Stimulated activated CD4-positive, alpha-beta T cell treated with anti-CD3 and anti-CD28 coated beads, Interleukin-1b, Interleukin-23, amount 100 ng/mL, for 48 hours (primary cell): ENCODE measurements at places on chromosomes 12 and 14.
A peak's percentile ranks its signal among the peaks of the same experiment; 100 is the strongest.

DNA sequence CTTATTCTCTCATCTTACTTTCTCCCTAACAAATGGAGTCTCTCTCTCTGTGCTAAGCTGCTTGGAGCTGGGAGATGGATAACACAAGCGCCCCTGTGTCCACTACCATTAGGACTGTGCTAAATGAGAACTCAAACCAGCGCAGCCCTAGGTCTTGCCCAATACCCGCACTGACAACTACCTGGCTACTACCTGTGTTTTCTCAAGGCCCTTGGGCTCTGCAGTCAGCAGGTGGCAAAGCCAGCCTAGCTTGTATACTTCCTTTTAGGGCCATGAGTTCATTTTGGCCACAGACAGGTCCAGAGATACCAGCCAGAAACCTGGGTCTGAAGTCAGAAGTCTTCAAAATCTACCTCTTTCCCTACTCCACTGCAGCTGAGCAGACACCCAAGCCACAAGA is 13.0 kb upstream of the SLCO1B1 start:
- DNase-seq: no peak

- no peak for DNase-seq
Observed at GRCh38 chr12:101287357-101287756, 7.5 kb downstream of the UTP20 start.

- DNase-seq: no peak
Observed at GRCh38 chr12:87807086-87807485, 222.1 kb downstream of the C12orf50 start.

- no peak for DNase-seq
Observed at GRCh38 chr14:61710853-61711817, 15.8 kb downstream of the HIF1A start.

DNA sequence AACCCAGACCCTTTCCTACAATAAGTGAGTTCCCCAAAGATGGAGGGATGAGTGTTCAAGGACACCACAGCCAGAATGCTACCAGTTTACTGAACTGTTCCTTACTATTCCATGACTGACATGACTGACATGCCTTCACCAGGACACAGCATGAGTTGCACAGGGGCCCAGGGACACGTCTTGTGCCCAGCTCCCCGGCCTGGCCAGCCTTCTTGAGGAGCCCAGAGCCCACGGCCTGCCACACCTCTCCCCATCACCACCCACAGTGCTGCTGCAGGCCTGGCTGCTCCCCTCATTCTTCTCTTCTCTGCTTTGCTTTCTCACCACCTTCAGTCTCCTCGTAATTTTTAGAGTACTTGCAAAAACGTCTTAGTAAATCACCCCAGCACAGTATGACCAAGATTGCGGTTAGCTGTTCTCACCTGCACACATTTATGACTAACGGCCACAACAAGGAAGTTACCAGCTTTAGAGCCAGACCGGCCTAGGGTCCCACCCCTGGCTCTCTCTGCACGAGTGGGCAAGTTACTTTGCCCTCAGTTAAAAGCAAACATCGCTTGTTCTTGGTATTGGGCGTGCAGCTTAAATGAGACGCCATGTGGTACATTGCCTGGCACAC is 18.5 kb downstream of the PPP2R5E start:
- no peak for DNase-seq

- peak; percentile 77 for DNase-seq
Observed at GRCh38 chr14:22558221-22558913, 30.7 kb downstream of the DAD1 start.

- no peak for DNase-seq
Observed at GRCh38 chr12:73947326-73948026, 590.2 kb upstream of the ATXN7L3B start.

DNA sequence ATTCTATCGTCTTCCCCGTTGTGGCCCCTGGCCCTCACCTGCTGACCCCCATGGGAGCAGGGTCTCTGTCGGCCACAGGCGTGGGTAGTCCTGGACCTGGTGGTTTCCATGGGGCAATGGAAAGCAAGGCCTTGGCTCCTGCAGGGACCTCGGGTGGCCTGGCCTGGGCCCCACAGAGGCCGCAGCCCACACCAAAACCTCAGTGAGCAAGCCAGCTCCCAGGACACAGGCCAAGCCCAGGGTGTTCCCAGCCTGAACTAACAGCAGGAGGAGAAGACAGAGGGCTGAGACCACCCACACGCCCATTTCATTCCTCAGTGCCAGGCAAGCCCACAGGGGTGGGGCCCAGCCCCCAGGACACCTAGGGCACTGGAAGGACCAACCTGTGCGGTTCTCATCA is 16.9 kb downstream of the ABCB9 start:
- DNase-seq: no peak

GRCh38 chr14:26621364-26621763 is 23.5 kb upstream of the NOVA1 start:
- DNase-seq: no peak

DNA sequence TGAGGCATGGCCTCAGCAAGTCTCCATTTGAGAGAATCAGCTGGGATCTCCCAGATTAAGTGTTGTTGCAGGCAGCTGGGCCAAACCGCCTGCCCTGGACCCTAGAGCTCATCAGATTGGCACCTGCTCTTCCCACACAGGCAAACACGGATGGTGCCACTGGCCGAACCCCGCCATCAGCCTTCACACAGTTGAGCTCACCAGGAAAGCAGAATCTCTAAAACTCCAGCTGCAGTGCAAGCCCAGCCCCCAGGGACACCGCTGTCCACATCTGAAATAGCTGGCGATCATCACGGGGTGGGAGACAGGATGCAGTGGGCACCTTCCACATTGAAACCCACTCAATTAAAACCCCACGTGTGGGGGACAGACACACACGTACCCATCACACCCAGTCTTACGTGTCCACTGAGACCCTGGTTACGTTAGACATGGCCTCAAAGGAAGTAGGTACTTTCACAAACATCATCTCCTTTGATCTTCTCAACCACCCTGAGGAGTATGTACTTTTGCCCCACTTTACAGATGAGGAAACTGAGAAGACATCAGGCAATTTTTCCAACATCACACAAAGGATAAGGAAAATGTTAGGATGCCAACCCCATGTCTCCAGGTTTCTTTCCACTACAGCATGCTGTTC is 88.8 kb downstream of the SINHCAF start:
- no peak for DNase-seq

- DNase-seq: no peak
Observed at GRCh38 chr12:93526786-93527428, 45.6 kb upstream of the SOCS2 start.

DNA sequence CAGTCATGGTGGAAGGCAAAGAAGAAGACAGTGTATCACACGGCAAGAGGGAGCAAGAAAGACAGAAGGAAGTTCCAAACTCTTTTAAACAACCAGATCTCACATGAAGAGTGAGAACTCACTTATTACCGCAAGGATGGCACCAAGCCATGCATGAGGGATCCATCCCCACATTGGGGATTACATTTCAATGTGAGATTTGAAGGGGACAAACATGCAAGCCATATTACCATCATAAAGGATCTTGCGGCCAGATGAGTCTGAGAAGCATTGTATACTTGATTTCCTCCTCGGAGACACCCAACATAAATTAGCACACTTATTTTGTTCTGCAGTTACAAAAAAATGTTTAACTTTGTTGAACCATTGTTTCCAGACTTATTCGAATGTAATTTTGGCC is 66.5 kb downstream of the TBK1 start:
- no peak for DNase-seq

DNA sequence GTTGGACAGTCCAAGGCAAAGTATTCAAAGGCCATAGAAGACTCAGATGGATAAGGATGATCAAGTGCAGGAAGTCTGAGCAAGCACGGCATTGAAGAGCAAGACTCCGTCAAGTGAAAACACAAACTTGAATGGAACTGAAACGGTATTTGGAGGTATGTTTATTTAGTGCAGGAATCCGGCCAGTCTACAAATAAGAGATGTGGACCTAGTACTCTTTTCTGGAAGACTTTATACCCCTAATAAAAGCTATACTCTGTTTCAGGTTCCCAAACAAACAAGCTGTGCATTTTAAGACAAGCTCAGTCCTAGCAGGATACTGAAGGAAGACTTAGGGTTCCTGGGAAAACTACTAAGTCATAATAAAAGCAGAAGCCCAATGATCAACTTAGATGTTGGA is 100.8 kb upstream of the NEDD1 start:
- no peak for DNase-seq

GRCh38 chr12:120851444-120851843 is 52.7 kb downstream of the SPPL3 start:
- DNase-seq: no peak

DNA sequence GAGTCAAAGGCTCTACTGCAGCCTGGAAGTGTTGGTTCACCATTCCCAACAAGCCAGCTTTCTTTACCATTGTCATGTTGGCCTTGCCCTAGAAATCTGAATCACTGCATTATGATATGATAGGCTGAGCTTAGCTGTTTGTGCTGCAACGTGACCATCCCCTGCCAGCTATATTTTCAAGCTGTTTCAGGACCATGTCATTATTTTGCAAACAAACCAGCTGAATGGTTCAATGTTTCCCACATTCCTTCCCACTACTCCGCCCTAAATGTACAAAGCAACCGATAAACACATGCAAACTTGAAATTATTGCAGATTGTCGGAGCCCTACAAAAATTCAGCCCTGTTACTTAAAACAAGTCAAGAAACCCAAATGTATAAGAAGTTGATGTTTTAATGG is 136.1 kb downstream of the KICS2 start:
- DNase-seq: no peak

GRCh38 chr14:38078393-38078792 is 129.3 kb upstream of the SSTR1 start:
- DNase-seq: no peak

DNA sequence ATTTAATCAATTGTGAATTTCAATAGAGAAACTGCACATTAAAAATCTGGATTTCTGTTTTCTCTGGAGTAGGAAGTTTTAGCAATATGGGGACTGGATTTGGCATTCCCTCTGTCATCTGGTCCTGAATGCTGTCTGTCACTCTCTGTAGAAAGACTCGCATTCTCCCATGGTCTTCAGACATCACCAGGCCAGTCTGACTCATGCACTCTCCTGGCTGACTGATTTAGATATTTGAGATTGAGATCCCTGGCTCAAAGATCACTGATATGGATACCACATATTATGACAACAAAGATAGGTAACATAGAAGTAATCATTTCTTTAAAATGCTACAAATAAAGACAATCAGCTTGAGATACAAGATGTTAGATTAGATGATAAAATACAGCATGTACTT is 524.5 kb downstream of the GALC start:
- DNase-seq: no peak

- DNase-seq: no peak
Observed at GRCh38 chr12:76153616-76154015, 69.1 kb upstream of the NAP1L1 start.

DNA sequence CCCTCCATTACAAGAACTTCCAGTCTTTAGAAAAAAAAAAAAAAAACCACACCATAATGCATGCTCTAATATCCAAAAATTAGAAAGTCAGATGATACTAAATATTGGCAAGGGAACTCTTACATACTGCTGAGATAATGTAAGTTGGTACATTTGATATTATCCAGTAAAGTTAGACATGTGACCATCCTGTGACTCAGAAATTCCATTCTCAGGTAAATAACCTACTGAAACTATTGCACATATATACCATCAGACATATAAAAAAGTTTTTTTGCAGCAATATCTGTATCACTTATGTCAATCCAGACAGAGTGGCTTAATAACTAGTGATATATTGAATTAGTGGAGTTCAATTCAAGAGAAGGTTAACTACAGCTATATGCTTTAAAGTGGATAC is 63.5 kb downstream of the KITLG start:
- no peak for DNase-seq

- DNase-seq: no peak
Observed at GRCh38 chr14:99636487-99636886, 8.4 kb upstream of the HHIPL1 start.
